ENCODE measurements at places on chromosomes 7 and 10.

DNA sequence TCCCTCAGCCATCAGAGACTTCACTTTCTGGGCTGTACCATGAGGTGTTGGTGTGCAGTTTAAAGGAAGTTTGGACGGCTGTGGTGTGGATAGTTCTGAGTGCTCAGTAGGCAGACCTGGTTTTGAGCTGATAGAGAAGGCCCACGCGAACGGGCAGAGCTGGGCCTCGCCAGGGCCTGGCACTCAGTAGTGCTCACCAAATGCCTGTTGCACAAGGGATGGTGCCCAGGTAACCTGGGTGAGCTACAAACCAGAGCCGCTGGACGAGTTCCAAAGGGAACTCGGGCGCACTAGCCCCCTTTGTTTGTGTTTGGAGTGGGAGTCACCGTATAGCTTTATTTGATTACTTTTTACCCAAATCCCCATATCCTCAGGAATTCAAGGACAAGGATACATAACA lies 95.5 kb downstream of the LHPP start:
- no peaks in the 10 kb centered on the region for H3K27me3 ChIP-seq
- DNase-seq, result no peak
- H3K36me3 ChIP-seq, result peaks cover 12% of the 10 kb centered on the region
- H3K27ac ChIP-seq, result no peak overlapping the region

DNA sequence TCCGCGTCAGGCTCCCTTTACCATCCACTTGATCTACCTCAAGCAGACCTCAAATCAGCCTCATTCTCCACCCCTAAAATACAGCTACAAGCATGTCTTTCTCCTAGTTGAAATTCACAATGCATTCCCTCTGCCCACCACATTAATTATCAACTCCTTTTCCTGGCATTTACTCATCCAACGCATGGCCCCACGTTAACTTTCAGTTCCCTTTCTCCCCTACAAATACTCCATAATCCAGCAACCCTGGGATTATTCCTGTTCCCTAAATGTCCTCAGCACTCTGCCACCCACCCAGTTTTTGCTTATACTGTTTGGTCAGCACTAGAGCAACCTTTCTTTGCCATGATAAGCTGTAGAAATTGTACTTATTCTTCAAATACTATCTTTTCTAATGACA lies 5.7 kb upstream of the VIM start:
- DNase-seq, result no peak
- no peaks in the 10 kb centered on the region for H3K27me3 ChIP-seq
- H3K4me1 ChIP-seq, result peaks cover 26% of the 10 kb centered on the region
- H3K27ac ChIP-seq, result no peak overlapping the region
- H3K36me3 ChIP-seq, result peaks cover 4% of the 10 kb centered on the region

- H3K4me1 ChIP-seq, result no peaks in the 10 kb centered on the region
- H3K36me3 ChIP-seq, result no peaks in the 10 kb centered on the region
- H3K4me3 ChIP-seq, result no peak overlapping the region
- no peak overlapping the region for H3K27ac ChIP-seq
- DNase-seq, result no peak
Measured at GRCh38 chr7:94195813-94196212, 191.7 kb upstream of the BET1 start.

GRCh38 chr7:105791926-105792325 lies 84.5 kb downstream of the ATXN7L1 start:
- no peak overlapping the region for H3K27ac ChIP-seq
- no peak for DNase-seq
- no peak overlapping the region for H3K4me3 ChIP-seq
- H3K36me3 ChIP-seq, result no peaks in the 10 kb centered on the region

GRCh38 chr10:71138166-71138830 lies 74.1 kb upstream of the UNC5B start:
- no peak for DNase-seq
- H3K27ac ChIP-seq, result no peak overlapping the region

DNA sequence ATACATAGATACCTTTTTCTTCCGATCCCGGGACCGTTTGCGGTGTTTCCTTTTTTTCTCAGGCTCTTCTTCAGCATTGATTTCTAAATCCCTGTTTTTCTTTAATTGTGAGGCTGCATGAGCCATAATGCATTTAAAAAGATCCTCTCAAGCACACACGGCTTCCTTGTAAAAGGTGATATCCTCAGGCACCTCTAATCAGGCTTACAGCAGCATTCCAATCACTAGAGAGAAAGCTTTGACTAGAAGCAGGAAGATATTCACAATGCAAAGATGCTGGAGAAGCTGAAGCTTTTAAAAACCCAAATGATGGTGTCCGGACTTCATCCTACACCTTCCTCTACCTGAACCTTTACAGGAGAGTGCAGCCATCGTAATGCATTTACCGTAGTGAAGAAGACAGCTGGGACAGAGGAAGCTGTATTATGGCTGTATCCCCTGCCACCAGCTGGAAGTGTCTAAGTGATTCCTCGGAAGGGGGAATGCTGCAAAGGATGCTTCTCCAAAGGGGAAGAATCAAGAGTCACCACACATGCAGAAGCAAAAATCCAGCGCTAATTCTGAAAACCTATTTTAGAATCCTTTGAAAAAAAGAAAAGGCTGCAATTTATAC lies at the start of gene ANK3:
TSS of gene ANK3 (minus strand) at position 463 of the 613 bp plus-strand sequence. CDS start at position 126, 337 bp downstream.
- peak within 1 kb of the TSS; percentile 51 for H3K27ac ChIP-seq
- peaks cover 32% of the 10 kb centered on the region for H3K4me1 ChIP-seq
- H3K27me3 ChIP-seq, result no peaks in the 10 kb centered on the region
- no peaks in the 10 kb centered on the region for H3K36me3 ChIP-seq
- no peak for DNase-seq

DNA sequence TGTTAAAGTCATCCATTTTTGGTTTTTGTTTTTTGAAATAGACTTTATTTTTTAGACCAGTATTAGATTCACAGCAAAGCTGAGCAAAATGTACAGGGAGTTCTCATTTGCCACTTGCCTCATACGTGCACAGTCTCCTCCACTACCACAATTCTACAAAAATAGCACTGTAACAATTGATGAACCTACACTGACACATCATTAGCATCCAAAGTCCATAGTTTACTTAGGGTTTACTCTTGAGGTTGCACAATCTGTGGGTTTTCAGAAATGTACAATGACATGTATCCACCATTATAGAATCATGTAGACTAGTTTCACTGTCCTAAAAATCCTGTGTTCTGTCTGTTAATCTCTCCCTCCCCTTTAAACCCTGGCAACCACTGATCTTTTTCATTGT lies 125.8 kb upstream of the PDSS1 start:
- peaks cover 76% of the 10 kb centered on the region for H3K36me3 ChIP-seq
- H3K27ac ChIP-seq, result no peak overlapping the region
- DNase-seq, result no peak
- H3K27me3 ChIP-seq, result no peaks in the 10 kb centered on the region
- H3K4me3 ChIP-seq, result no peak overlapping the region

DNA sequence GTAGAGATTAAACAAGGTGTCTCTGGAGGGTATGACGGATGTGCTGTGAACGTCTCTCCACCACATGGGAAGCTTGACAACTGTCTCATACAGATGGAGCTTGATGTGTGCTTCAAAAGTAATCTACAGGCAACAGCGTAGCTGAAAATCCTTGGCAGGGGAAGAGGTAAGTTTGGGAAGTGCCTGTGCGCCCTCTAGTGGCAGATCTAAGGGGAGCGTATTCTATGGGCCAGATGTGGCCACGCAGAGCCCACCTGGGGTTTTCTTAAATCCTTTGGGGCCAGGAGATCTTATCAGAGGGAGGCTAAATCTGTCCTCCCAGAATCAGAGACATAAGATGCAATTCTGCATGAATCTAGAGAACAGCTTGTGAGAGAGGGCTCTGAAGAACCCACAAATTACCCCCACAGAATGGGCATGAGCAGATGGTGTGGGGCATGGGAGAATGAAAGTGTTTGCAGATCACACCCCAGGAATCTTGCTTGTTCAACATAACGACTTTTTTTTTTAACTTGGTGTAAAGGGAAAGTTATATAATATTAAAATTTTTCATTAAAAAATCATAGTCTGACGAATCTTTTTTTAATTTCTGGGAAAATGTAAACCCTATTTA lies 91.2 kb upstream of the MPP7 start:
- peaks cover 4% of the 10 kb centered on the region for H3K27me3 ChIP-seq
- no peaks in the 10 kb centered on the region for H3K36me3 ChIP-seq
- peaks cover 4% of the 10 kb centered on the region for H3K4me1 ChIP-seq
- H3K27ac ChIP-seq, result no peak overlapping the region

GRCh38 chr7:121182281-121182680 lies 146.5 kb upstream of the WNT16 start:
- peaks cover 16% of the 10 kb centered on the region for H3K36me3 ChIP-seq
- peak overlapping the region; percentile 49 for H3K4me3 ChIP-seq
- H3K27ac ChIP-seq, result peak overlapping the region; percentile 91
- H3K4me1 ChIP-seq, result peaks cover 84% of the 10 kb centered on the region
- no peaks in the 10 kb centered on the region for H3K27me3 ChIP-seq

- DNase-seq, result no peak
- no peaks in the 10 kb centered on the region for H3K27me3 ChIP-seq
- no peak overlapping the region for H3K27ac ChIP-seq
- H3K36me3 ChIP-seq, result no peaks in the 10 kb centered on the region
Measured at GRCh38 chr10:44766631-44767030, 144.5 kb upstream of the TMEM72 start.

DNA sequence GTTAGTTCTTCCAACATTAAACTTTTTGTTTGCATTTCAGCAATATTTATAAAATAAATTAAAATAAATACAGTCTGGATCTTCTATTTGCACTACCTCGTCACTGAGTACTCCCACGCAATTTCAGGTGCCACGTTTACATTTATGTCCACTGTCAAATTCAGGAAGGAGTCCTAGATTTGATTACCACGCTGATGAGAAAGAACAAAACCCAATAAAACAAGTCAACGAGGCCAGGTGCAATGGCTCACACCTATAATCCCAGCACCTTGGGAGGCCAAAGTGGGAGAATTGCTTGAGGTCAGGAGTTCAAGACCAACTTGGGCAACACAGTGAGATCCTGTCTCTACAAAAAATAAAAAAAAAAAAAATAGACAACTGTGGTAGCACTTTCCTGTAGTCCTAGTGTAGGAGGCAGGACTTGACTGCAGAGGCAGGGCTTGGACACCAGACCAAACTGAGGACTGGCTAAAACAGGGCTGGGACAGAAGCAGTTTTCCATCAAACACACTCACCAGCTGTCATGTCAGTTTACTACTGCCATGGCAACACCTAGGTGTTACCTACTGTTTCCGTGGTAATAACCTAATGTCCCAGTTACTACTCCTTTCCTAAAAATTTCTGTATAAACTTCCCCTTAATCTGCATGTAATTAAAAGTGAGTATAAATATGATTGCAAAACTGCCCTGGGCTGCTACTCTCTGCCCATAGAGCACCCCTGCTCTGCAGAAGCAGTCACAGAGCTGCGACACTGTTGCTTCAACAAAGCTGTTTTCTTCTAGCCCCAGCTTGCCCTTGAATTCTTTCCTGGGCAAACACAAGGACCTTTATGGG lies 341.7 kb downstream of the PARD3 start:
- H3K36me3 ChIP-seq, result no peaks in the 10 kb centered on the region
- H3K27me3 ChIP-seq, result no peaks in the 10 kb centered on the region
- DNase-seq, result no peak
- no peaks in the 10 kb centered on the region for H3K4me1 ChIP-seq
- no peak overlapping the region for H3K27ac ChIP-seq

GRCh38 chr7:30240106-30240800 lies 44.1 kb upstream of the ZNRF2 start:
- H3K27ac ChIP-seq, result peak overlapping the region; percentile 74
- H3K4me3 ChIP-seq, result peak overlapping the region; percentile 25
- no peaks in the 10 kb centered on the region for H3K27me3 ChIP-seq

DNA sequence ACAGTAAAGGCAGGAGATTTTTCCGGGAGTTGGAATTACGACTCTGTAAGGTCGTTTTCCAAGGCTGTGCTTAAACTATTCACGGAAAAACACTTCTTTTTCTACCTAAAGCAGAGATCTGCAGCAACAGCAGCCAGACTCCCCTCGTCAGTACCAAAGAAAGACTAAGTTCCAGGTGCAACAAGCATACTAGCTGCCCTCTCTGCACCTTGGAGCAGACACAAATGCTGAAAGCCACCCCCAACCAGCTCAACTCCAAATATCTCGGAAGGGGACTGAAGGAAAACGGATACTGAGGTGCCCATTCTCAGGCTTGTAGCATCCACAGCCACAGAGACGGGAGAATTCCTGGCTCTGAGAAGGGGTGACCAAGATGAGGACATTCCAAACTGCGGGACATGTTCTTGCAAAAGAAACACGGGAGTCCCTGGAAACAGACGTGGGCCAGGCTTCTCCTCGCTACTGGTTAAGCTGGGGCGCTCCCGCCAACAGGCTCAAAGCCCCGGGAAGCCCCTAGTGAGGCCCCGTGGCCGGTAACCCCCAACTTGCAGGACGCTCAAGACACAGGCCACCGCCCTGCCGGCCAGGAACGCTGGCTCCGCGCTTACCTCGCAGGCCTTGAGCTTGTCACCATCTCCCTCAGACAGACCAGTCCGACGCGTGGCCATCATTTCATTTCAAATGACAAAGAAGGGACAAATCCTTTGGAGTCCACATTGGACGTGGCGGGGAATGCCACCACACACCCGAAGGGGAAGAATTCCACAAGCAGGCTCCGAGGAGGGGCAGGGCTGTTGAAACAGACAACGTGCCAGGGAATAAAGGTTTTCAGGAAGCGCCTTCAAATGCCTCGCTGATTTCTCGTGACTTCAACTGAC lies 2.2 kb downstream of the ARHGAP21 start:
- H3K36me3 ChIP-seq, result peaks cover 4% of the 10 kb centered on the region
- H3K27me3 ChIP-seq, result peaks cover 3% of the 10 kb centered on the region
- H3K4me3 ChIP-seq, result peak overlapping the region; percentile 88
- H3K27ac ChIP-seq, result peak overlapping the region; percentile 59

DNA sequence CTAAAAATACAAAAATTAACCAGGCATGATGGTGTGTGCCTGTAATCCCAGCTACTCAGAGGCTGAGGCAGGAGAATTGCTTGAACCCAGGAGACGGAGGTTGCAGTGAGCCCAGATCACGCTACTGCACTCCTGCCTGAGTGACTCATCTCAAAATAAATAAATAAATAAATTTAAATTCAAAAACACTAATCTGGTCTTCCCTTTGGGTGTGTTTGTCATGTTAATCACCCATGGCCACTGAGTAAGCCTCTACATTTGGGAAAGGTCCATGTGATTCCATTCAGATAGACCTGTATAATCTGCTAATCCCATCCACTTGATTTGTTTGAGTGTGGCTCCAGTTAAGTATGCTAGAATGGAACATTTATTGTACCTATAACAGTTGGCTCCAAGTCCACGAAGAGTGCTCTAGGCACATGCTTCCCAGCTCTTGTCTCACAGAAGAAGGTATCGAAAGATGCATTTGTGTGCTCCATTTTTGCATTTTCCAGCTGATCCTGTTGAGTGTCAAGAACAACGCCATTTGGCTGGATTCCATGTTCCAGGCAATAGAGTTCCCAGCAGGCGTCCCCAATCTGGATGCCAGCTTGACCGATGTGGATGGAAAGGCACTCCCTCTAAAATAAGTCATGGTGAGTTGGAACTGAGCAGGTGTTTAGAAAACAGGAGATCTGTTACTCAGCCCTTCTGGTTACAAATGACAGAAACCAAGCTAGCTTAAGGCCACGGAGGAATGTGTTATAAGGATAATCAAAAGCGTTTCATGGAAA lies 4.0 kb downstream of the TUBAL3 start:
- no peak overlapping the region for H3K27ac ChIP-seq
- H3K36me3 ChIP-seq, result no peaks in the 10 kb centered on the region
- H3K27me3 ChIP-seq, result peaks cover 19% of the 10 kb centered on the region
- no peak overlapping the region for H3K4me3 ChIP-seq

GRCh38 chr7:36820527-36821170 lies 96.4 kb upstream of the AOAH start:
- H3K36me3 ChIP-seq, result no peaks in the 10 kb centered on the region
- H3K4me1 ChIP-seq, result peaks cover 5% of the 10 kb centered on the region
- H3K27ac ChIP-seq, result no peak overlapping the region
- no peak for DNase-seq
- no peak overlapping the region for H3K4me3 ChIP-seq

GRCh38 chr10:75187961-75188426 lies 22.6 kb upstream of the VDAC2 start:
- no peak for DNase-seq
- H3K27ac ChIP-seq, result peak overlapping the region; percentile 30
- no peaks in the 10 kb centered on the region for H3K27me3 ChIP-seq
- H3K4me3 ChIP-seq, result no peak overlapping the region
- peaks cover 5% of the 10 kb centered on the region for H3K4me1 ChIP-seq
- H3K36me3 ChIP-seq, result peaks cover 2% of the 10 kb centered on the region
